ENCODE measurements at places on chromosomes 13 and 19.

DNA sequence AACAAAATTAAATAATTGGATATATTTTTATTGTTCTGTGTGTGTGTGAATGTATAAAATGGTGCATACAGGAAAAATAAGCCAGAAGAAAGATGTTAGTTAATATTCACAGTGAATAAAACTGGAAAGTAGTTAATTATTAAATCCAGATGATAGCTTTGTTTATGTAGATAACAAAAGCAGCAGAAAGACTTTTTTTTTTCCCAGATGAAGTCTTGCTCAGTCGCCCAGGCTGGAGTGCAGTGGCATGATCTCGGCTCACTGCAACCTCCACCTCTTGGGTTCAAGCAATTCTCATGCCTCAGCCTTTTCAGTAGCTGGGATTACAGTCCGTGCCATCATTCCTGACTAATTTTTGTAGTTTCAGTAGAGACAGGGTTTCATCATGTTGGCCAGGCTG lies 140.1 kb downstream of the ZNF486 start:
- DNase-seq: no peak

GRCh38 chr13:23394821-23395220 lies 38.7 kb downstream of the SACS start:
- no peak for DNase-seq

DNA sequence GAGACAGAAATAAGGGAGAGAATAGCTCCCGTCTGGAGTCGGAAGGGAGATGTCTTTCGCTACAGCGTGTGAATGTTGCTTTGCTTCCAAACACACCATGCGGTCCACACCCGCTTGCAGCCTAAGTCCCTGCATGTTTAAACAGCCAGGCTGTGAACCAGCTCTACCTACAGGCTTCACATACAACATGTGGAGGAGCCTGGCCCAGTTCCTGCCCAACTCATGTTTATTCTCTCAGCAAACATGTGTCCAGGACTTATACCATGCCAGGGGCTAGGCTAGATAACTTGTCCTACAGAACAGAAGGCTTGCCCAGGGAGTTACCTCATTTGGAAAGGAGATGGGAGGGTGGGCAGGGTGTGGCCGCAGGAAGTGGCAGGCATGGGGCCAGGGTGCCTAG lies 181.5 kb downstream of the FOXO1 start:
- DNase-seq: no peak

DNA sequence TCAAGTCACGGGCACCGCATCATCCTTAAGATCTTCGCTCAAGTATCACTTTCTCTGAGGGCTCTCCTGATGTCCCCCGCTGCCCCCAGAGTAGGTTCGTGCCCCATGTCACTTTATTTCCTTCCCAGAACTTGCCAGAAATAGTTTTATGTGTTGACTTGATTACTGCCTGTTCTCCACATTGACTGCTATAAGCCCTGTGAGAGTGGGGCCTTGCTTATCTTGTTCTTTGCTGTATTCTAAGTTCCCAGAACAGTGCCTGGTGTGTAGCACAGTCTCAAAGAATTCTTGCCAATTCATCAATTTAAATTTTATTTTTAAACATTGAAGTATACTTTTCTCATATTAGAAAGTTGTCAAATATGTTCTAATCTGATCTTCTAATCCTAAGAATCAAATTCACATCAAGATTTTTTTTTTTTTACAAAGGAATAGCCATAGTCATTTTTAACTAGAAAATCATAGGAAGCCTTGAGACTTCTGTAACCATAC lies 32.1 kb upstream of the GPR183 start:
- DNase-seq: no peak

- no peak for DNase-seq
These were observed 1736.6 kb upstream of the MIR17HG start for GRCh38 chr13:89610881-89611280.

DNA sequence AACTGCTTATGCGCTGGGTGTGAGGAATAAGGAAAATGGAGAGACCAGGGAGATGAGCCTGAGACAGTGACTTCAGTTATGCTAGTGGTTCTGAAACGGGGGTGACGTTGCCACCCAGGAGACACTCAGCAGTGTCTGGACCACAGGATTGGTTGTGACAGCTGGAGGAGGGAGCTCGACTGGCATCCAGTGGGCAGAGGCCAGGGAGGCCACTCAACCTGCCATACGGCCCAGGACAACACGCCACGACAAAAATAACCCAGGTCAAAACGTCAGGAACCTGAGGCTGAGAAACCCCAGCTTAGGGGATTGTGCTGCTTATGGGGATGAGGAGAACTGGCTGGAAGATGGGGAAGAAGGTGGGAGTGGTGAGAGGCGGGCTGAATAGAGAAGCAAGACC lies 10.4 kb downstream of the ZSCAN5A start:
- no peak for DNase-seq

DNA sequence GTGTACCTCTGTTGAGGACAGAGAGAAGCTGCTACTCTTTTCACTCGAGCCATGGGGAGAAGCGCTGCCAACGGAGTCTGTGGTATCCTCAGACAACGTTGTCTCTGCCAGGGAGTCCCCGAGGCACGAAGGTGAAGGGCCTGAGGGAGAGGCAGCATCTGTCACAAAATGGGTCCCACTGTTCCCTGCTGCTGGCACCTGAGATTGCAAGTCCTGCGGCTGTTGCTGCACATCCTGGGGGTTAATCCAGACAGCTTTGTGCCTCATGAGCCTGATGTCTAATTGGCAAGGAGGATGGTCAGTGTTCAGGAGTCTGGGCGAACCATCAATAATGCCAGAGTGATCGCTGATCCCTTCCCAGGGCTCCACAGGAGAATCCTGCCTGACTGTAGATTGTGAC lies 15.0 kb downstream of the RUBCNL start:
- no peak for DNase-seq

- DNase-seq: no peak
These were observed 14.6 kb downstream of the MPND start for GRCh38 chr19:4357921-4358326.

- no peak for DNase-seq
These were observed 214.7 kb downstream of the VWA8 start for GRCh38 chr13:41746259-41746658.

DNA sequence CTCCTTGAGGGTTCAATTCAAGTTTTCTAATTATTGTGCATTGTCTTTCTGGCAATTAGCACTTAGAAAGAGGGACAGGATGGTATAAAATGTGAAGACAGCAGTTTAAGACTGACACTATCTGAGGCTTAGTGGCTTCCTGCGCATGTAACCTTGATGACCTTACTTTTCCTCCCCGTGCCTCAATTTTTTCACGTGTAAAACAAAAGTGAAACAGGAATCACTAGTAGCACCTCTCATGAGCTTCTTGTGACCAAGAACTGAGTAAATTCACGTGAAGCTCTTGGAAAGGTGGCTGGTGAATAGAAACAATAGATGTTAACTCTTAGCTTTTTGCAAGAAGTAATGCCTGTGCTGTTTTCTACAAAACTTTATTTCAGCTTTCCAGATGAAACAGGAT lies 233.9 kb downstream of the LMO7 start:
- no peak for DNase-seq

- DNase-seq: no peak
These were observed 102.7 kb downstream of the SLAIN1 start for GRCh38 chr13:77800219-77800618.

DNA sequence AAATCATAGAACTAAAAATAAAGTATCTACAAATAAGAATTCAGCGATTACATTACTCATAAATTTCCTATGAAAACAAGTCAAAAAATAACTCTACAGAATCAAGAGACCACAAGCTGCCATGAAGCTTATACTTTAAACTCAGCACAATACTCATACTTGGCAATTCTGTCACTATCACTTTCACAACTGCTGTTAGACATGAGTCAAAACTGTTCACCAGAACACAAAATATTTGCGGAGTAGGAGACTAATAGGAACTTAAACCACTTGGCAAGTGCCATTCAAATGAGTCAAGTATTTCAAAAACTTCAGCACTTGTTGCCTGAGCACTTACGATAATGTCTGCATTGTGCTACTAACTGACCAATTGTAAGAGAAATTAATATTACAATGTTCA lies 387.8 kb upstream of the GPC6 start:
- no peak for DNase-seq

- DNase-seq: no peak
These were observed 35.1 kb downstream of the NAXD start for GRCh38 chr13:110650436-110650835.

DNA sequence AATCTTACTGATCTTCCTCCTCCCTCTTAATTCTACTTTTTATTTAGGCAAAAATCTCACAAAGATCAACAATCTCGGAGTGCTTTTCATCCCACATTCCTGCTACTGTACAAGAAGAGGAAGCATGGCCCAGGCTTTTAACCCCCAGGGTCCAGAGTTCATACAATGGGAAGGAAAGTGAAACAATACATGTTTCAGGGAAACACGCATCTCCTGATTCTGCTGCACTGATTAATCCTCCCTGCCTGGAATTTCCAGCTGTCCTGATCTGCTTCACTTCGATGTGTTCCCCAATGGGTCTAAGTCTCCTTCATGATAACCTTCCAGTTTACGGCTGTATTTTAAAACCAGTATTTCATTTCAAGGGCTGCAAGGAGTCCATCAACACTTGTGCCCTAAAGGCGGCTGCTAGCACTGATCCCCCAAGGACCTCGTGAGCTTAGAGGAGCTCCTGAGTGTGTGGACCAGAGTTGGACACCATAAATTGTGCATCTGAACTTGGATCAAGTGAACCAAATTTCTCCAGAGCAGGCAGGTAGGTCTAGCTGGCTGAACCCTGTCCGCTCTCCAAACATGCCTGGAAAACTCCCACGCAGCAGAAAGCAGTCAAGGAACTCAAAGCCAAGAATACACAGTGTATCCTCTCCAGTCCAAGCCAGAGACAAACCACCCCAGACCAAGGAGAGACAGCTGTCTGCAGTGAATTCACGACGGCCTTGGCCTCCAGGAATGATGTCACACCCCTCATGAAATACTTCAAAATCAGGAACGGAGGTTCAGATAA lies 44.3 kb downstream of the COL4A1 start:
- no peak for DNase-seq

- no peak for DNase-seq
These were observed 369.6 kb downstream of the KCTD12 start for GRCh38 chr13:76516586-76516985.

DNA sequence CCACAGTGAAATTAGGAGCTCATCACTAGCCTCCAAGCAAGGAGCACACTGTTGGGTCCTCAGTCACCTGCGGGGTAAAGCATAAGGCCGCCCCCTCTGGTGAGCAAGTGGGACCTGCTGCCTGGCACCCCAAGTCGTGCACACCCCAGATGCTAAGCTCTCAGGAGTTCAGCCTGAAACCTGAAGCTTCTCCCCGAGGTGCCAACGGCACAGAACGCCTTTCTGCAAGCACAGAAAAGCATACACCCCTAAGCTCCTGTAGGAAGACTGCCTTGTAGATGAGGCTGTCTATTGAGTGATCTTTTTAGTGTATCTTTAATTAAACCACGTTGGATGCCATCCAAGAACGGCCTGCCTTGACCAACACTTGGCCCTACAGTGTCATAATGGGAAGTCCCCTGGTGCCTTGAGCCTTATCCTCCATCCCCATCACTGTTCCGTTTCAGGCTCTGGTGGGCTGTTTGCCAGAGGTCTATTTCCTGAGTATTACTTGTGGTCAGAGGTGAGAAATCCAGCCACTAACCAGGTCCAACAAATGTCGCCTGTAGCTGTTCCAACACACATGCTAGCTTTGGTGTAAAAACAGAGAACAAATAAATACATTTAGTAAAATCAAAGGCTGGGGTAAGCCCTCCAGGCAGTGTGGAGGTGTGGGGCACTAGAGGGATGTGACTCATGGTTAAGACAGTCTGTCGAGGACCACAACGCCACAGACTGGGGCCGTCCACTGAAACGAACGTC lies 44.8 kb downstream of the C13orf42 start:
- DNase-seq: no peak

- DNase-seq: peak; percentile 26
These were observed 3.3 kb upstream of the NAPA start for GRCh38 chr19:47518139-47518538.

- DNase-seq: no peak
These were observed 20.1 kb downstream of the GPR18 start for GRCh38 chr13:99237981-99238662.

- DNase-seq: no peak
These were observed 106.1 kb upstream of the DOCK9 start for GRCh38 chr13:99083981-99084380.

- DNase-seq: no peak
These were observed 31.0 kb downstream of the KLF12 start for GRCh38 chr13:74103196-74103595.

- DNase-seq: no peak
These were observed 316.2 kb upstream of the HTR2A start for GRCh38 chr13:47213047-47213446.

DNA sequence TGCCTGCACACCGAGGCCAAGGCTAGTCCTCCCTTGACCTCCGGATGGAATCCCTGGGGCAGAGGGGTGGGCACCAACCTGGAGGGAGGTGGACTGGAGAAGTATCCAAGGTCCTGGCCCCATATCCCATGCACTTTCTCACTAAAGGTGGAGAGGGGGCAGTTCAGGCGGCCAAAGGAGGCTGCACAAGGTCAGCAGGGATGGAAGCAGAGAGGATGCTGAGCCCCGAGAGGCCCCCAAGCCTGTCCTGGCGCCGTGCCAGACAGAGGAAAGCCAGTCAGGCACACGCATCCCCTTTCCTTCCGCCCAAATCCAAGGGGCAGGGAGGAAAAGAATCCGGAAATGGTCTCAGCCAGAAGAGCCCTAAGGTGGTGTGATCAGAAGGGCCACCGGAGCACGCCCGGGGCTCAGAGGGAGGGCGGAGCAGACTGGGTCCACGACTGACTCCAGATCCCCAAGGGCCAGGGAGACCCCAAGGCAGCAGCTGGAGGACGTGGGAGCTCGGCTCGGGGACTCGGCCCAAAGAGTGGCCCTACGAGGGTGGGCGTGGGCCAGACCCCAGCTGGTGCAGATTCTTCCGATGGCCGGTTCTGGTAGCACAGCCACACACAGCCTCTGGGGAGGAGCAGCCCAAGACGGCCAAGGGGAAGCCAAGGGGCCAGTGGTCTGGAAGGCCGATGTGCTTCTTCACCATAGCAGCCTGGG lies 60.0 kb downstream of the MLLT1 start:
- no peak for DNase-seq

DNA sequence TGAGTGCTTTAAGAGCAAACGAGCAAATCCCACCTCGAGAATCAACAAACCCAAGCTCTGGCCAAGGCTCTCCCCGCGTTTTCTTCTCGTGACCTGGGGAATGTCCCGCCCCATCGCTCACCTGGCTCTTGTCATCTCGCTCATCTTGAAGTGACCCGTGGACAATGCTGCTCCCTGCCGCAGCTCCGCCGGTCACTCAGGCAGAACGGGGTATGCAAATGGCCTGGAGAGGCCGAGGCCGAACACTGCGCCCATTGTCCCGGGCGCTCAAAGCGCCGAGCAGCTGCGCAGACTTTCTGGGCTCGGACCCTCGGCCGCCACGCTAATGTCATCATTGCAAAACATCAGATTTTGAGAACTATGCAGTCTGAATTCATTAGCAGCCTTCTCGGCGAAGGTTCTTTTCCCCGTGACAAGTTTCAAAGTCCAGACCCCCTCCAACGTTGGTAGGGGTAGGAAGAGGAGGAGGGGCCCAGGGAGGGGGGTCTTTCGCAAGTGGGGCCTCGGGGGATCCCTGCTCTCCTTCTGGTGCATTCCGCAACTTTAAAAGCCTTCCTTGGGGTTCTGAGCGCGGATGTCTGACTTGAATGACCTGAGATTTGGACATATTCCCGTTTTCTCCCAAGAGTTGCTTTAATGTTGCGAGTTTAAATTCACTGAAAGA lies 39.7 kb downstream of the SOX1 start:
- no peak for DNase-seq
